ENCODE measurements at places on chromosomes 6 and 20. TPM values are rescaled to one million over a fixed set of nuclear protein-coding genes. Genes with fewer than 3 reads are reported as not detected.

The HLA-DQA2 gene
- polyA plus RNA-seq = not detected

The CAGE1 gene
- not detected for polyA plus RNA-seq

The HLA-DMB gene
- polyA plus RNA-seq = 4.3 TPM

The BCAS1 gene
- 1.9 TPM for polyA plus RNA-seq

The PMEPA1 gene
- 134 TPM for polyA plus RNA-seq

The PDE7B gene
- polyA plus RNA-seq = 1.9 TPM

The SNAP91 gene
- polyA plus RNA-seq = 0.78 TPM

The LTA gene
- polyA plus RNA-seq = not detected

The TAAR6 gene
- polyA plus RNA-seq = not detected

The SLC52A3 gene
- 1.0 TPM for polyA plus RNA-seq

The TRAM2 gene
- polyA plus RNA-seq = 4.5 TPM

The NTSR1 gene
- 0.05 TPM for polyA plus RNA-seq

The WFDC12 gene
- polyA plus RNA-seq = not detected

The ARMH2 gene
- polyA plus RNA-seq = not detected

The WASF1 gene
- 6.2 TPM for polyA plus RNA-seq

The HAO1 gene
- not detected for polyA plus RNA-seq

The BPI gene
- polyA plus RNA-seq = 0.21 TPM

The GSTA2 gene
- polyA plus RNA-seq = 0.22 TPM

The LY6G6F gene
- 0.45 TPM for polyA plus RNA-seq

The KHDC1L gene
- not detected for polyA plus RNA-seq

The WFDC5 gene
- not detected for polyA plus RNA-seq

The ACOT8 gene
- polyA plus RNA-seq = 16.6 TPM

The HDGFL1 gene
- polyA plus RNA-seq = not detected

The DPPA5 gene
- not detected for polyA plus RNA-seq

The SLC24A3 gene
- 11.5 TPM for polyA plus RNA-seq

The ALDH5A1 gene
- polyA plus RNA-seq = 6.7 TPM

The SF3B5 gene
- polyA plus RNA-seq = 185 TPM

The NFATC2 gene
- 6.8 TPM for polyA plus RNA-seq

The MED20 gene
- polyA plus RNA-seq = 7.0 TPM

The MDFI gene
- polyA plus RNA-seq = 5.5 TPM

The KCNB1 gene
- polyA plus RNA-seq = 0.64 TPM

The B3GAT2 gene
- 0.11 TPM for polyA plus RNA-seq

The CALHM6 gene
- polyA plus RNA-seq = 2.8 TPM

The SYCP2 gene
- 8.1 TPM for polyA plus RNA-seq

The RPL10A gene
- polyA plus RNA-seq = 2,305 TPM

The HEY2 gene
- 3.3 TPM for polyA plus RNA-seq

The BANF2 gene
- not detected for polyA plus RNA-seq

The LSM2 gene
- 55.0 TPM for polyA plus RNA-seq

The MAP3K4 gene
- polyA plus RNA-seq = 9.6 TPM

The SEMG1 gene
- not detected for polyA plus RNA-seq

The MYB gene
- 0.05 TPM for polyA plus RNA-seq

The RSPO3 gene
- 27.6 TPM for polyA plus RNA-seq

The BEND3 gene
- polyA plus RNA-seq = 0.69 TPM

The TNF gene
- polyA plus RNA-seq = 0.56 TPM

The BCLAF1 gene
- polyA plus RNA-seq = 27.9 TPM

The POU5F1 gene
- 4.9 TPM for polyA plus RNA-seq

The DNMT3B gene
- 0.56 TPM for polyA plus RNA-seq

The TNXB gene
- polyA plus RNA-seq = 47.4 TPM

The DLK2 gene
- 0.34 TPM for polyA plus RNA-seq

The RAET1E gene
- 0.06 TPM for polyA plus RNA-seq

The VNN1 gene
- polyA plus RNA-seq = 2.8 TPM

The CRISP3 gene
- polyA plus RNA-seq = 0.13 TPM

The LPA gene
- polyA plus RNA-seq = not detected

The OR12D3 gene
- polyA plus RNA-seq = not detected

The MYLK4 gene
- polyA plus RNA-seq = 0.32 TPM

The TAAR1 gene
- polyA plus RNA-seq = not detected
